ENCODE measurements at places on chromosomes 5 and 9.

GRCh38 chr5:170302653-170303501 lies 5.3 kb upstream of the LCP2 start:
- DNase-seq: peak; percentile 67

DNA sequence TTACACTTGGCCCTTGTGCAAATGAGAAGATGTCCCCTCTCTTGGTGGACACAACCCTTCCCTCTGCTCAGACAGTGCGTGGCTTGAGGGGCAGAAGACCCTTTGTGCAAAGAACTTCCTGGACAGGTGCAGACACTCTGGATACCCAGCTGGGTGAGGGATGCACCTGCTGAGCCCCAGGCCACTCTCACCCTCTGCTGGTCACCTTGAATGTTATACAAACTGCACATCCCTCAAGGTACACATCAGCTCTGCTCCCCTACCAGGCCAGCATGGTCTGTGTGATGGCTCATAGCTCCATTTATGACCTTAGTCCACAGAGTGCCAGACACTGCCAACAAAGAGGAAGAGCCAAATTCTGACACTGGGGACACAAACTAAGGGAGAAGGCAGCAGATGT lies 3.1 kb upstream of the DIRAS2 start:
- no peak for DNase-seq

DNA sequence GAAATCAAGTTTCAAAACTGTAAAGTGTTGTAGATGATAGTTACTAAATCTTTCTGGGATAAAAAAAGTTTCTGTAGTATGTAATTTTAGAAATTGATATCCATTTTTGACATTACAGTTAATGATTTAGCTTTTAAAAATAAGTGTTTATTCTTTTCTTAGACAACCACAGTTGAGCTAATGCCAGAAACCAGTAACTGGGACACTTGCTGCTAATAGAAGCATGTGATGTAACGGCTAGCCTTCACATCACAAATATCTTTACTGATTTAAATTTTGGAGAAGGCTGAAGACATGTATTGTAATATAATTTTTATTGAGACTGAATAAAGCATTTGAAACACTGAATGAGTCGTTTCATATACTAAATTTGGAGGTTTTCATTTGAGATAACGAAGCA lies 18.8 kb downstream of the CSNK1G3 start:
- no peak for DNase-seq

DNA sequence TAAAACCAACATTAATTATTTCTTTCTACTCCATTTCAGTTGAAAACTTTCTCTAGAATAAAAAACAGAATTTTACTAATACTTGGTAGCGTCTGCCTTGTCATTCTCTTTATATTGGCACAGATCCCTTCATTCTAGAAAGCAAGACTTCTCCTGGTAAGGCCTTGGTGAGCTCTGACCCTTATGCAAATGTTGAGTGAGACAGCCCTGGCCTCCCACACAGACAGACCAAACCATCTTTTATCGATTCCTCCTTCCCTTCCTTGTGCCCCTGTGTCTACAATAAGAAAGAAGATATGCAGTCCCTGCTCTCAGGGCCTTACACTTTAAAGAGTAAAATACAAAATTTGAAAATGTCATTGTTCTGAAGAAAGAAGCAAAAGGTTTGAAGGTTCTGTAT lies 262.2 kb downstream of the EFNA5 start:
- no peak for DNase-seq

GRCh38 chr5:143139585-143139984 lies 263.9 kb downstream of the NR3C1 start:
- DNase-seq: no peak

GRCh38 chr5:64164166-64164565 lies 1.5 kb upstream of the RNF180 start:
- no peak for DNase-seq

- peak; percentile 13 for DNase-seq
Measured at GRCh38 chr5:51383131-51384121, at the start of gene ISL1. Gene ISL1, plus strand, starts transcription at chr5:51383448. Its CDS starts 224 bp downstream, at chr5:51383672.

GRCh38 chr5:125440905-125441304 lies 694.5 kb upstream of the ZNF608 start:
- no peak for DNase-seq

- DNase-seq: no peak
Measured at GRCh38 chr5:76458486-76458830, 55.4 kb downstream of the IQGAP2 start.

GRCh38 chr9:118596374-118597015 lies 772.7 kb downstream of the BRINP1 start:
- no peak for DNase-seq

- no peak for DNase-seq
Measured at GRCh38 chr5:1053391-1054017, 44.9 kb downstream of the NKD2 start.

DNA sequence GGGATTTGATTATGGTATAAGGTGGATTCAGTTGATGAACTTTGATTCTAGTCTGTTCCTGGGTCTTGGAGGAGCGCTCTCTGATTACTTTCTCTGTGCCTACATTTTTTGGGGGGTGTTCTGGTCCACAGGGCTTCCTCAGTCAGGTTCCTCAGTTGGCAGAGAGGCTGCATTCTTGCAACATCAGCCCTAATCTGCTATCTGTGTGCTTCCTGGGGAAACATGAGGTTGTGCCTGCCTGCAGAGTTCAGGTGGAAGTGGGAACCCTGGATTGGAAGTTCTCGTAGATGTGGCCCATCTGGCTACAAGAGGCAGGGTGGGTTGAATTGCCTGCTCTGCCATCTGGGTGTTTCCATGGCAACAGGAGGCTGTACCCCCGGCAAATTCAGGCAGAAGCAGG lies 24.5 kb downstream of the POLK start:
- no peak for DNase-seq
